ENCODE measurements at places on chromosomes 12 and 14.

GRCh38 chr12:22437031-22437806 lies 102.7 kb upstream of the ST8SIA1 start:
- H3K36me3 ChIP-seq: no peaks in the 10 kb centered on the region
- no peak overlapping the region for H3K4me3 ChIP-seq
- H3K4me1 ChIP-seq: no peaks in the 10 kb centered on the region
- DNase-seq: no peak

GRCh38 chr14:20400589-20400964 lies 12.7 kb downstream of the TEP1 start:
- H3K27ac ChIP-seq: peak overlapping the region; percentile 92
- peaks cover 20% of the 10 kb centered on the region for H3K36me3 ChIP-seq
- H3K4me1 ChIP-seq: peaks cover 36% of the 10 kb centered on the region
- H3K27me3 ChIP-seq: no peaks in the 10 kb centered on the region
- DNase-seq: no peak

DNA sequence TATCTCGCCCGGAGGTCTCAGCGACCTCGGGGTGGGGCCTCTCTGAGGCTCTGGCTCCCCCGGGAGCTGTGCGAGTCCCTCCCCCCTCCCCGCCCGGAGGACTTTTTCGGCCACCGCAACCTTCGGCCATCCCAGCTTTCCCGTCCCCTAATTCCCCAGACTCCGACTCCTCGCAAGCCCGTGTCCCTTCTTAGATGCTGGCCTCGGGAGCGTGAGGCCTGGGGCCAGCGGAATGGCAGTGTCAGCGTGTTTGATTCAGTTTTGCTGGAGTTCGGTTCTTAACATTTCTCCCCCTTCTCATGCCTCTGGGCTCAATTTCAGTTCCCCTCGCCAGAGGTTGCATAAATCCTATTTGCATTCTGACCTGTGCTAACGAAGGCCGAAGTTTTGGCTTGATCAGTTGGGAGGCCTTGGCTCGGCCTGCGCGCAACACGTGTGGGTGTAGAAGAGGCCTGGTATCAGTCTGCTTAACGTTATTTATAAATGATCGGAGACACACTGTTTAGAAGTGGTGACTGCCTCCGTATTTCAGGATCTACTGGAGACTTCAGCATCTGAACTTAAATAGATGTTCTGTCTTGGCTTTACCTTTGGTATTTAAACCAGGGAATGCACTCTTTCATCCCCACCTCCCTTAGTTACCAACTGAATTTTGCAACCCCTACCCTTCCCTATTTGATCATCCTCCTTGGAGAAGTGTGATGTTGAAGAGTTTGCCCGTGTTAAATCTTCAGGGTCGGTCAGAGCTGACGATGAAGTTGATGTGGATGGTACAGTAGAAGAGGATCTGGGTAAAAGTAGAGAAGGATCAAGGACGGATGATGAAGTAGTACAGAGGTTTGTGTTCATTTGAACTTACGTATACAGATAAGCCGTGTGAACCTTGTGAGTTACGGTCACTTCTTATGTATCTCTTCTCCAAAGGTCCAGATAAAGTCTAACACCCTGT lies 851 bp downstream of the HSP90B1 start:
- H3K4me1 ChIP-seq: peaks cover 7% of the 10 kb centered on the region
- peak overlapping the region; percentile 68 for H3K27ac ChIP-seq
- no peaks in the 10 kb centered on the region for H3K27me3 ChIP-seq
- H3K36me3 ChIP-seq: peaks cover 47% of the 10 kb centered on the region
- no peak for DNase-seq

DNA sequence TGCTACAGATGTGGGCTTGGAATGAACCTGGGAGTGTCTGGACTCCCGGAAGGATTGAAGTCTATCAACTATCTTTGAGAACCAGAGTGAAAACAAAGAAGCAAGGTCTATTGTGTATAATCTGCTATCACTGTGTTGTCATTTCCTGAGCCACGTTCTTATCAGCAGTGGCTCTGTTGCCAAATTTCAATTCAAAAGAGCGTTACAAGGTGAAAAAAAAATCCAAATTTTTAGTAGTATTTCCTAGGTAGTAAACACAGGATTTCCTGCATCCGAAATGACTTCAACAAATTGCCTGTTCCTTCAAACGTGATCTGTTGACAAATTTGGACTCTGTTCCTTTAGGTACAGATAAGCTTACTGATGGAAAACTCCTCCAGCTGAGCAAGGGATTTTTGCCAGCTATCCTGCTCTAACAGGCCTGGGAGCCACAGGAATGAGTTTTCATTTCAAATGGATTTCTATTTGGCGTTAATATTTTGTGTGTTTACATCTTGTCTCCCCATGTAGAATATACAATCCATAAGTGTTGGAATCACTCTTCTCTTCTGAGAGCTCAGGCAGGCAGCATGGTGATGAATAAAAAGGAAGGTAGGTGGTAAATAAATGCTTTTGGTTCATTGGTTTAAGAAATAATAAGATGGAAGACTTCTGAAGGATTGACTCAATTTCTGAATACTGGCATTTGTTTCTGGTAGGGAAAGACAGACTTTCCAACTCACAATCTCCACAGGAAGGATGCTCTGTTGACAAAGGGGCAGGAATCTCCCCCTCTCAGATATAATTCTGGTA lies 58.5 kb downstream of the GPR135 start:
- DNase-seq: no peak
- H3K4me1 ChIP-seq: no peaks in the 10 kb centered on the region
- no peaks in the 10 kb centered on the region for H3K27me3 ChIP-seq

GRCh38 chr12:48580831-48581230 lies 11.0 kb upstream of the LALBA start:
- no peak overlapping the region for H3K27ac ChIP-seq
- peaks cover 7% of the 10 kb centered on the region for H3K4me1 ChIP-seq
- H3K36me3 ChIP-seq: no peaks in the 10 kb centered on the region
- H3K27me3 ChIP-seq: no peaks in the 10 kb centered on the region
- H3K4me3 ChIP-seq: no peak overlapping the region

DNA sequence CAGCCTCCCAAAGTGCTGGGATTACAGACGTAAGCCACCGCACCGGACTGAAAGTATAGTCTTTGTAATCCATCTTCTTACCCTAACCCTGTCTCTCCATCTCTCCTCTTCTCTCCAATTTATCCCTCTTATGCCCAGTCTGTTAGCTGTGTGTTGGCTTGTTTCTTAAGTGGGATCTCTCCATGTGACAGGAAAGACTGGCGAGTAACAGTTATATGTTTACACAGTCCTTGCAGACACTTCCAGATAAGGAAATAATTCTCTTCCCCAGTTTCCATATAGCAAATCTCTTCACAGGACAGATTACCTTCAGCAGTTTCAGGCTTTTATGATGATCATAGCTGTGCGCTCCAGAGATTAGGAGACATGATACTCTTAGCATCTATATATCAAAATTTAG lies 16.0 kb upstream of the DIP2B start:
- H3K27me3 ChIP-seq: no peaks in the 10 kb centered on the region
- DNase-seq: no peak
- no peak overlapping the region for H3K4me3 ChIP-seq
- H3K36me3 ChIP-seq: no peaks in the 10 kb centered on the region
- no peaks in the 10 kb centered on the region for H3K4me1 ChIP-seq

GRCh38 chr12:95201056-95201670 lies 16.1 kb downstream of the FGD6 start:
- no peak for DNase-seq
- H3K27me3 ChIP-seq: no peaks in the 10 kb centered on the region
- peaks cover 58% of the 10 kb centered on the region for H3K4me1 ChIP-seq

DNA sequence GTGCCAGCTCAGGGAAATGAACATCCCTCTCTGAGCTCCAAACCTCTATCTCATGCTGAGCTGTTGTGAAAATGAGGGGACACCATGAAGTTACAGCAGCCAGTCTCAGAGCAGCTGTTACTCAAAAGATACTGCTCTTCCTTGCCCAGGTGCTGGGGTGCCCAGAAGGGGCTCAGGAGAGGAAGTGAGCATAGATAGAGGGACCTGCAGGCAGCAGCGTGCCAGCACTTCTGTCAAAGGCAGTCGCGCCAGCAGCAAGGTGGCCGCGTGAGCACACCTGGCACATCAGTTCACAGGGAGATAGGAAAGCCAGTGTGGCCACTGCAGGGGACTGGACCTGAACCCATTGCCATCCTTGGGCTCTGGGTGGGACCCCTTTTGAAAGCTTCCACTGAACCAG lies 27.8 kb downstream of the C14orf132 start:
- no peaks in the 10 kb centered on the region for H3K36me3 ChIP-seq
- H3K4me3 ChIP-seq: no peak overlapping the region
- DNase-seq: no peak
- no peak overlapping the region for H3K27ac ChIP-seq

GRCh38 chr12:121968876-121969275 lies 50.5 kb downstream of the CFAP251 start:
- H3K36me3 ChIP-seq: no peaks in the 10 kb centered on the region
- H3K27ac ChIP-seq: no peak overlapping the region
- no peaks in the 10 kb centered on the region for H3K27me3 ChIP-seq
- no peak overlapping the region for H3K4me3 ChIP-seq
- no peak for DNase-seq
- H3K4me1 ChIP-seq: peaks cover 6% of the 10 kb centered on the region

DNA sequence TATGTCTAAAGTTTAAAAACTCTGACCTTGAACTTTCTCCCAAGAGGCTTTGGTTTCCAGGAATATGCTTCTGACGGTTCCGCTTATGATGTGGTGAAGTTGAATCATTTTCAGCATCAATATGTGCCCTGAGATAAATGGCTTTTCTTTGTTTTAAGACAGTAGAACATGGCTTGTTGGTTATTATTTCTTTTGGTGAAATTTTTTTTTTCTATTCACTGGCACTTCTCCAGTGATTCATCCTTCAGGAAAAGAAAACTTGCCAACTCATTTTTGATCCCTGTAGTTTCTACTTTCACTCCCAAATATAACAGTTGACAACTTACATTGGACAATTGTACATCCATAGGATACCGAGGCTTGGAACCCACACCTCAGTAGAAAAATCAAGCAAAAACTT lies 1301.2 kb upstream of the FLRT2 start:
- no peaks in the 10 kb centered on the region for H3K4me1 ChIP-seq
- no peaks in the 10 kb centered on the region for H3K27me3 ChIP-seq
- DNase-seq: no peak

- H3K4me3 ChIP-seq: no peak overlapping the region
- no peak for DNase-seq
Measured at GRCh38 chr14:101643651-101644050, 82.4 kb downstream of the DIO3 start.

GRCh38 chr12:78970041-78970440 lies 105.5 kb downstream of the SYT1 start:
- H3K4me3 ChIP-seq: no peak overlapping the region
- H3K4me1 ChIP-seq: no peaks in the 10 kb centered on the region
- no peaks in the 10 kb centered on the region for H3K27me3 ChIP-seq
- H3K27ac ChIP-seq: peak overlapping the region; percentile 16

DNA sequence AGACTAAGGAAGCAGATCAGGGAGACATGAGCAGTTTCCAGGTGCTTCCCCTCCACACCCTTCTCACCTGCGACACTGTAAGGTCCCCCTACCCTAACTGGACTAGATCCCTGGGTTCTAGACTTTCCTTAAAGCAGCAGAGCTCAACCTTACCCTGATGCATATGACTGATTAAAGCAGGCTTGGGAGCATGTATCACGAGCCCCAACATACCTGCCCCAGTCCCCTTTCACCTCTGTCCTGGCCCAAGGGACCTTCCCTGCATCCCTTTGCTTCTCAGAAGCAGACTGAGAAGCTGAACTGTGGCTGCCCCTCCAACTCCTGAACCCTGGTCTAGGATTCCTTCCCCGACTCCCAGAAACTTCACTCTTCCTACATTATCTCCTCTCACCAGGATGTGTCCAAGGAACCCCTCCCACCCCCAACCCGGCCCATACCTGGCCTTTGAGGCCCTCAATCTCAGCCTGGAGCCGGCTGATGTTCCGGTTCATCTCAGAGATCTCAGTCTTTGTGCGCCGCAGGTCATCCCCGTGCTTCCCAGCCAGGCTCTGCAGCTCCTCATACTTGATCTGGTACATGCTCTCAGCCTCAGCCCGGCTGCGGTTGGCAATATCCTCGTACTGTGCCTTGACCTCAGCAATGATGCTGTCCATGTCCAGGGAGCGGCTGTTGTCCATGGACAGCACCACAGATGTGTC lies 5.4 kb downstream of the KRT8 start:
- H3K4me3 ChIP-seq: no peak overlapping the region
- peaks cover 77% of the 10 kb centered on the region for H3K4me1 ChIP-seq
- H3K36me3 ChIP-seq: peaks cover 41% of the 10 kb centered on the region
- no peak for DNase-seq
- H3K27ac ChIP-seq: peak overlapping the region; percentile 82
- H3K27me3 ChIP-seq: no peaks in the 10 kb centered on the region

GRCh38 chr14:58805605-58806409 lies 168.0 kb downstream of the DACT1 start:
- H3K27ac ChIP-seq: no peak overlapping the region
- no peak overlapping the region for H3K4me3 ChIP-seq
- H3K36me3 ChIP-seq: no peaks in the 10 kb centered on the region
- H3K4me1 ChIP-seq: 0 out of 2 replicates have a peak, but pooled peaks cover 2% of the 10 kb centered on the region
- DNase-seq: no peak

DNA sequence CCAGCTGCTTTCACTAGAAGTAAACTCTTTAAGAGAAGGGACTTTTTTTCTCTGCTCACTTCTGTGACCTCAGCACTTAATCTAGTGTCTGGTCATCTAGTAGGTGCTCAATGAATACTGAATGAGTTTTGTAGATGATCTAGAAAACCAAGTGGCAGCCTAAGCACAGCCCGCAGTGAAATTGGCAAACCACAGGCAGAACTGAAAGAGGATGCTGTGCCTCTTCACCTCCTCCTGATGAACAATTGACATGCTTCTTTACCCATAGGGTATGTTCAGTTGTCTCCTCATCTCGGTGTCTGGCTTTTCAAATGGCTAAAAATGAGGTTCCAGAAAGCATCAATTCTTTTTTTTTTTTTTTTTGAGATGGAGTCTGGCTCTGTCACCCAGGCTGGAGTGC lies 399.5 kb downstream of the RMST start:
- no peak for DNase-seq
- H3K27me3 ChIP-seq: 0 out of 2 replicates have a peak, but pooled peaks cover 8% of the 10 kb centered on the region
- no peak overlapping the region for H3K4me3 ChIP-seq
- no peaks in the 10 kb centered on the region for H3K36me3 ChIP-seq

DNA sequence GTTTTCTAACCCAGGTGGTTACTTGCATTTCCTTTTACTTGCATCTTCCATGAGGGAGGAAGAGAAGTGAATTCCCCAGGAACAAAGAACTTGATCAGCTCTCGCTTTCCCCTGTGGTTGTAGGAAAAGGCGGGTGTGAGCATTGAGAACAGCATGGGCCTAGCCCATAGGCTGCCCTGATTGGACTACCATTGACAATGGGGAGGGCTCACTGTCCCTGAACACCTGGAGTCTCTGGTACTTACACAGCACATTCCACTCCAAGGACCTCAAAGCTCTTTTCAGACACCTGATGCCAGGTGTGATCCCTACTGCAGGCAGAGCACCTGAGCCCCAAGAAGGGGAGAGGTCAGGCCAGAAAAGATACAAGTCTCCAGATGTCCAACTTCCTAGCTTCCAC lies 25.0 kb downstream of the MAX start:
- no peak overlapping the region for H3K4me3 ChIP-seq
- no peak overlapping the region for H3K27ac ChIP-seq
- peaks cover 18% of the 10 kb centered on the region for H3K36me3 ChIP-seq
- no peaks in the 10 kb centered on the region for H3K27me3 ChIP-seq

GRCh38 chr12:49945394-49946080 lies 5.0 kb upstream of the AQP2 start:
- peaks cover 3% of the 10 kb centered on the region for H3K4me1 ChIP-seq
- no peak overlapping the region for H3K27ac ChIP-seq
- H3K4me3 ChIP-seq: no peak overlapping the region
- peak; percentile 62 for DNase-seq
- no peaks in the 10 kb centered on the region for H3K27me3 ChIP-seq
- no peaks in the 10 kb centered on the region for H3K36me3 ChIP-seq
